ENCODE measurements at places on chromosomes 4 and X.

GRCh38 chr4:123583043-123583442, 186.4 kb downstream of the SPRY1 start:
- DNase-seq = no peak

- no peak for DNase-seq
These were observed 1.8 kb downstream of the ZIC3 start for GRCh38 chrX:137567682-137568232.

DNA sequence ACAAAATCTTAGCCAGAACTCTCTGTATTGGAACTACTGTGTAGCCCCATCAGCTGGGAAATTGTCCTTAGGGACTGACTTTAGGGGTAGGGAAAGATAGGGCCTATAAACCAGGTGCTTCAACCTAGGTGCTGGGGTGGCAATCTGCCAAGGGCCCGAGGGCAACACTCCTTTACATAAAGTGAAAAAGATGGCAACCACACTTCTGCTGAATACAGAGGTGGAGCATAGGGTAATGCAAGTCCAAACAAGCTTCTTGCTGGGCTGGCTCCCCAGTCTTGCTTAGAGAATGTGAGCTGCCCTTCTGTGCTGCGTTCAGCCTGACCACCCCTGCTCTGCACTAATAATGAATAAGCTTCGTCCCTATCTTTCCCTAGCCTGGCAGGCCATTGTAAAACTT, 9.8 kb downstream of the ZBTB33 start:
- no peak for DNase-seq

- DNase-seq = no peak
These were observed 384.5 kb downstream of the OPHN1 start for GRCh38 chrX:68048774-68049173.

GRCh38 chrX:112851161-112851779, 10.6 kb upstream of the AMOT start:
- no peak for DNase-seq

GRCh38 chr4:110361921-110362320, 114.0 kb upstream of the ENPEP start:
- DNase-seq = no peak

DNA sequence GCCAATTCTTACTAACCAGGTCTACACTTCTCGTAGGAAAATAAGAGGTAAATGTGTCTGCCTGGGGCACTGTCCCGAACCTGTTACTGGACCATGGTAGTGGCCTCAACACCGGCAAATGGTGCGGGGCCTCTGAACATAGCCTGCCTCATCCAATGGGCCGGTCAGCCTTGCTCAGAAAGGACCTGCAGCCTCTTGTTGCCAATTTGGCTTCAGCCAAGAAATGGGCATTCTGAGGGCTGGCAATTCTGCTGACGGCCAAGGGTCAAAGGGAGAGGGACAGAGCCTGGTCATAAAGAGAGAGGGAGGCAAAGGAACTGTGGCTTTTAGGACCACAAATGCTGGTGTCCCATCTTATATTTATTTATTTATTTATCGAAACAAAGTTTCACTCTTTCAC, 69.5 kb upstream of the ATP6AP2 start:
- DNase-seq = no peak

- no peak for DNase-seq
These were observed 44.8 kb upstream of the NSG1 start for GRCh38 chr4:4341861-4342650.

Data from stimulated activated CD8-positive, alpha-beta memory T cell treated with anti-CD3 and anti-CD28 coated beads, Interleukin-15, amount 100 ng/mL, for 4 hours (primary cell).